ENCODE measurements at places on chromosomes 7 and 10.

DNA sequence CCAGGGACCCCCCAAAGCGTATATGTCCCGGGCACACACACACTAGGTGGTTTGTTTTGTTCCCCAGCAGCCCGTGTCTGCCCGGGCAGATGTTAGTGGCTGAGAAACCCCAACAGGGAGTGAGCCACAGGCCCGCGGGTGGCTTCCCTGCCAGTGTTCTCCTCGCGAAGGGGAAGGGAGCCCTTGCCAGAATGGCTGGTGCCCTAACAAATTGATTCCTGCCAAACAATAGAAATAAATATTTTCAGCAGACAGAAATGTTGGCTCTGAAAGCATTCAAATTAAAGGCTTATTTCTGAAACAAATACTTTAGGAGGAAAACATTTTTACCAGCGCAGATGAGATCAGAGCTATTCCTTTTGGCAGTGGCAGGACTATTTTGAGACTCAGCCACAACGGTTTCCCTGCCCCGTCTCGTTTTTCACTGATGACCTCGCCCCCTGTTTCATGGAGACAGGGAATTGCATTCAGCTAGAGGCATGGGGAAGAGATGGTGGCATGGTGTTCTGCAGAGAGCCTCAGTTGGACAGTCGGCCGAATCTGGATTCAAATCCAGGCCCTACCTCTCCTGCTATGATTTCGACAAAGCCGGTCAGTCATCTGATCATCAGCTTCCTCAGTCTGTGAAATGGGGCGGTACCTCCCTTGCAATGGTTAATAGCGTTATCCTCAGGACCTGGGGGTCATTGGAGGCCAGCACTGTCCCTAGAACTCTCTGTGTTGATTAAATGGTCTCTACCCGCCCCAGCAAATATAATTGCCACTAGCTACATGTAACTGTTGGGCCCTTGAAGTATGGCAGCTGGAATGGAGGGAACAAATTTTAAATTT lies 84.5 kb downstream of the CUX1 start:
- no peak for DNase-seq

- peak; percentile 68 for DNase-seq
Observed at GRCh38 chr7:154953006-154953684, 49.8 kb downstream of the PAXIP1 start.

DNA sequence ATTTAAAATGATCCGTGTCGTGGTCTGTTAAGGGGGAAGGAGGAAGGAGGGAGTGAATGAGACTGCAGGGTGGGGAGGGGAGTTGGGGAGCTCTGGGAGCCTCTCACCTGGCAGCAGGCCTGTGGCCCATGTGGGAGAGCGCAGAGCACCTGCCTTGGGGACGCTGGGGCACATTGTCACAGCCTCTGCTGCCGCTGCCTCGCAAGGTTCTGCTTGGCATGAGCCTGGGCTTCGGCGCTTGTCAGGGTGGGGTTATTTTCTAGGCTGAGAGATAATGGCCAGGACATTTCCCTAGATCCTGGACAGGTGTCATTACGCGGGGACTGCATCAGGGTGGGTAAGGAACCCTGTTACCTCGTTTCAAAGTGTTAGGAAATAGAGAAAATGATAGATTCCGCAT lies 2.2 kb upstream of the SUN1 start:
- DNase-seq: no peak

DNA sequence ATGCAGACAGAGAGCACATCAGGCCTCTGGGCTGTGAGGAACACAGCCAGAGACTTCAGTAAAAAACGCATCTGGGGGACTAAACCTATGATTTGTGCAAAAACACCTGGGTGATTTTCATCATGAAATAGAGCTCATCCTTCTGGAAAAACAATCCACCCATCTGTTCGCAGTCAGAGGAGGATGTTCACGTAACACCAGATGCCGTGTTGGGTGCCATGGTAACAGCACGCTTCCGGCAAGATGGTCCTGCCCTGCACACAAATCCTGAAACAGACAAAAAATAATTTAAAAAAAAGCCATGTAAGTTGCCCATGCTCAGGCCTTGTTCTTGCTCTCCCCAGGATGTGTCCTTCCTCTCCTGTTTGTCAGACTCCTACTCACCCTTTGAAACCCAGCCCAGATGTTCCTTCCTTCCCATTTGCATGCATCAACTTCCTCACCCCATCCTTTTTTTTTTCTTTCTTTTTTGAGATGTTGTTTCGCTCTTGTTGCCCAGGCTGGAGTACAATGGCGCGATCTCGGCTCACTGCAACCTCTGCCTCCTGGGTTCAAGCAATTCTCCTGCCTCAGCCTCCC lies 28.3 kb upstream of the GNA12 start:
- DNase-seq: no peak

DNA sequence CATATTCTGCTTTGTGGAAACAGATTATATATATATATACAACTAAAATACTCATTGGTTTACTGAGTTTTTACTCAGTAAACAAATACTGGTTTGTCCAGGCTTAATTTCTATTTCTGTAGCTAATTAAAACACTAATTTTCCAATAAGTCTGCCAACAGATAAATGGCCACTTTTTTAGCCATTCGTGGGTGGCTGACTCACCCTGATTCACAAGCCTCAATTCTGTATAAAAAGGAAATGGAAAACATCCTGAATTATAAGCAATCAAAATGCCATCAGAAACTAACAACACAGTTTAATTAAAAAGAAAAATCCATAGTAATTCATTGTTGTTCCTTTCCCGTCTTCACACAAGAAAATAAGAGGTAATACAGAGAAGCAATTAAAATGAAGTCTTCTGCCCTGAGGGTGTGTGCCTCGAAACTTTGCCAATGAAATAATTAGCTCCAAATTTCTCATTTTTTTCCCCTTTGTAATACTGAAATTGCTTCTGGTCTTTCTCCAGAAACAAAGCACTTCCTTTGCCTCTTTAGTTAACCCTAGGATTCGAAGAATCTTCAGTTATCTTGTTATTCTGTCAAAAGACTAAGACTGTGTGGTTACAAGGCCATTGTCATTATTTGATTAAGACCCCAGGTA lies 118.7 kb upstream of the PTN start:
- DNase-seq: no peak

DNA sequence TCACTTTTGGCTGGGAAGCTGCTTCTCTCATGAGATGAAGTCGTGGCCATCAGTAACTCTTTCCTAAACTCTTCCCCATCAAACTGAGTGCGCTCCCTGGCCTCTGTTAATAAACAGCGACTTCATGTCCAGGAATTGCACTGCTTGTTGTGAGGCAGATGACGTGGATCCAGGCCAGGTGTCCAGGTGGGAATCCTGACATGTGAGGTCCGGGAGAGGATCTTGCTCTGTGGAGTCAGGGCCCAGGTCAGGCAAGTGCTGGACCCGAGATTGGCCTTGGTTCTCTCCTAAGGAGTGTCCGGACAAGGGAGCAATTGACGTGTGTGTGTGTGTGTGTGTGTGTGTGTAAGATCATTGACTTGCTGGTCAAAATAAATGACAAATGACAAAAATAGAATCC lies 362.7 kb downstream of the GLRX3 start:
- no peak for DNase-seq

GRCh38 chr7:37359662-37360444 lies 88.8 kb downstream of the ELMO1 start:
- DNase-seq: no peak

GRCh38 chr7:32053204-32053603 lies 17.0 kb downstream of the PDE1C start:
- no peak for DNase-seq

DNA sequence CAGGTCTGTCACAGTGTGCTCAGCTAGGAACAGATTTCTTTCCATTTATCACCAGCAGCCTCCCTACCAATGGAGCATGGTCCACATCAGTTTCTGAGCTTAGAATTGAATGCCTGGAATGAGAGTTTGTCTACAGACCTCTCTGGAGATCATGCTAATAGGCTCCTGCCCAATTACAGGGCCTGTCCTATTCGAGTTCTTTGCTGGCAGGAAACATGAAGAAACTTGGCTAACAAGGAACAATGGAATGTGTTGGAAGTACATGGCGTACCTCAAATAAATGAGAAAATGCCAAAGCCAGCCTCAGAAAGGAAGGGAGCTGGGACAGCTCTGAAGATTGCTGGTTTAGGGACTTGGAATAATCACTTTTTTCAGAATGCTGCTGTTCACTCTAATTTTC lies 186.0 kb upstream of the AKR1E2 start:
- no peak for DNase-seq

DNA sequence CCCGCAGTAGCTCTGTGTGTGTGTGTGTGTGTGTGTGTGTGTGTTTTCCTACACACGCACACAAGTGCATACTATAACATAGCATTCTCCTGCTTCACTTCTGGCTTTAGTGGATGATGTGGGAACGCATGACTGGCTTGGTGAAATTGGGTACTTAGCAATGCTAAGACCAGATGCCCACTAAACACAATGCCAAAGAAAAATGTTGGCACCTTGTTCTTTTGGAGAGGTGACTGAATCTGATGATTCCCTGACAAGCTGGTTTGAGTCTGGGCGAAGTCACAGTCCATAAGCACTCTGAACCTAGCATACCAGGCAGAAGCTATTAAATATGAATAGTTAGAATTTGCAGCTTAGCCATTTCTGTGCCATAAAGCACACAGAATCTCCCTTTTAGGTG lies 68.0 kb upstream of the CDCA7L start:
- no peak for DNase-seq

- no peak for DNase-seq
Observed at GRCh38 chr10:70492786-70493659, 14.5 kb downstream of the PALD1 start.

GRCh38 chr7:69739931-69740431 lies 141.7 kb downstream of the AUTS2 start:
- no peak for DNase-seq

GRCh38 chr10:12720217-12720981 lies 281.1 kb downstream of the CCDC3 start:
- no peak for DNase-seq

GRCh38 chr10:4663162-4663992 lies 162.6 kb upstream of the AKR1E2 start:
- no peak for DNase-seq

GRCh38 chr7:35991511-35992232 lies 161.4 kb upstream of the EEPD1 start:
- no peak for DNase-seq

- DNase-seq: no peak
Observed at GRCh38 chr7:131826960-131827359, 270.5 kb upstream of the PODXL start.

GRCh38 chr7:73865738-73866445 lies 4.9 kb downstream of the TMEM270 start:
- DNase-seq: no peak

DNA sequence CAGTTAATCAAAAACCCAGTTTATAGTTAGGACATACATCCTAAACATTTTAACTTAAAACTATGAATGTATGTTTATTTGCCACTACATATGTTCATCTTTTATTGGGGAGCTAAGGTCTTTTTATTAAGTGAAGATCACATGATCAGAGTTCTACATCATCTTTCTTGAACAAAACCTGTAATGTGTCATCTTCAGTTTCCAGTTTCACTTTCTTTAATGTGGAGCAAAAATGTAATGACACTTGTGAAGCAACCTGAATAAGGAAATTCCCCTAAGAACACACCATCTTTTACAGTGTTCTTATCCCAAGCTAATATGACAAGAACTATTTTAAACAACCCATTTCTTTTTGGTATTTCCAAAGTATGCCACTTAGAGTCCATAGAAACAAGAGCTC lies 166.7 kb upstream of the BET1 start:
- DNase-seq: no peak

- DNase-seq: no peak
Observed at GRCh38 chr10:132677096-132677472, 108.9 kb downstream of the NKX6-2 start.

- no peak for DNase-seq
Observed at GRCh38 chr7:47478926-47479711, 102.8 kb downstream of the TNS3 start.

DNA sequence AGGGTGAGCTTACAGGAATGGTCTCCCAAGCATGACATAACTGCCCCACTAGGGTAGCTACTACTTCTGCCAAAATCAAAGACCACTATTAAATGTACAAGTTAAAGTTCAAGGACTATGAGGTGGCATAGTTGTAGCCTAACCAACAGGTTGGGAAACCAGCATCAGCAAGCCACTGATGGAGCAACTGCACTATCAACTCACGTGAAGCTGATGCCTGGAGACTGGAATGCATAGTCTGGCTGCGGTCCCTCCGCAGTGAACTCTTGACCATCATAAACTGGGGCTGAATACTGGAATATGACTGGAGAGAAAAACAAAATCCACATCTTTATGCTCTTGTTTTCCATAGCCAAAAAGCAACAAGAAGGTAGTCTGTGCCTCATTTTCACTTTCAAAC lies 541.4 kb downstream of the DNAJB9 start:
- DNase-seq: no peak

GRCh38 chr10:7436490-7437100 lies 25.8 kb upstream of the SFMBT2 start:
- DNase-seq: no peak

DNA sequence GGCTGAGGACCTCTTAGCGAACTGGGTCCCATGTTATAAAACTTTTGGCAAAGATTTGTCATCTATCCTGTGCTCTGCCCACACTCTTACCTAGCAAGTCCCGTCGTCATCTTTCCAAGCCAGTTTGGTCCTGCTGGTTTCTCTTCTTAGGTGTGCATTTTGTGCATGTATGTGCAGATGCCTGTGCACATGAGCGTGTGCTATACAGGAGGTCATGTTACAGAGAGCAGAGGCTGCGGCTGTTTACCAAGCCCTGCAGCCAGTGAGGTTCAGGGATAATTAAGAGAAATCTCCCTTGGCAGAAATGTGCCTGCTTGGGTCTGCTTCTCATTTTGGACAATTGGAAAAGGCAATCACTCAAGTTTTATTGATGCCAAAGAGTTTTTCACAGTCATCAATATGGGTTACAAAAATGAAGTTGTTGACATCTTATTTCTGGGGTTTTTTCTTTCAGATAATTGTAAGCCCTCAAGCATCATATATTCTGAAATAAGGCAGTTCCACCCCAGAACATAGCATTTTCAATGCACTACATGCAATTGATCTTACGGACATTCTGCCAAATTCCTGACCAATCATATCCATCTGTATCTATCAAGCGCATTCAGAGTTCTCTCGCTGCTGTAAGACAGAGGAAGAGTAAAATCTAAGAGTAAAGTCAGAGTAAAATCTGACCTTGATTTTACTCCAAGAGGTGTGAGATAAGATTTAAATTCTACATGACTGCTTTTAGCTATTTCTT lies 361.4 kb upstream of the ZNF32 start:
- DNase-seq: no peak

Measured in activated CD8-positive, alpha-beta memory T cell treated with anti-CD3 and anti-CD28 coated beads for 48 hours (primary cell).